ENCODE measurements at places on chromosomes 11 and 22.

DNA sequence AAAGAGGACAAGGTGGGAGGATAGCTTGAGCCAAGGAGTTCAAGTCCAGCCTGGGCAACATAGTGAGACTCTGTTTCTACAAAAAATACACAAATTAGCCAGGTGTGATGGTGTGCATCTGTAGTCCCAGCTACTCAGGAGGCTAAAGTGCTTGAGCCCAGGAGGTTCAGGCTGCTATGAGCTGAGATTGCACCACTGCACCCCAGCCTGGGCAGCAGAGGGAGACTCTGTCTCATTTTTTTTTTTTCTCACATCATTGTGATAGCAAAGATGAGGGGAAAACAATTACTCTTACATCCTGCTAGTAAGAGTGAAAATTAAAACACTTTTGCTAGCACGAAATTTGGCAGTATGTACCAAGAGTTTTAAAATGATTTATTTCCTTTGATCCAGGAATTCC is 463.7 kb downstream of the TMEM135 start:
- DNase-seq = no peak

DNA sequence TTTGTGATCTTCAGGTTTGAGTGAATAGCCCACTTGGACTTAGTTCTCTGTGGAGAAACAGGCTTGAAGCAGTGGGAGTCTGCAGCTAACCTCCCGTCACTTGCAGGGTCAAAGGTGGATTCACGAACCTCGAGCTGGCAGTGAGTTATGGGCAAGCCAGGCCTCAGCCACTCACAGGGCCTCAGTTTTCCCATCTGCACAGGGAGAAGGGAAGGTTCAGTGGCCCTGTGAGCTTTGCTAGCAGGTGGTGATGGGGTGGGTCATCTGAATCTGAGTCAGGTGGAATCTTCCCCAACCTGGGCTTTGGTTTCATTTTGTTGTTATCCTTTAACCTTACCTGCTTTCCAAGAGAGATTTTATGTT is 86.6 kb upstream of the GRIK4 start:
- DNase-seq = no peak

DNA sequence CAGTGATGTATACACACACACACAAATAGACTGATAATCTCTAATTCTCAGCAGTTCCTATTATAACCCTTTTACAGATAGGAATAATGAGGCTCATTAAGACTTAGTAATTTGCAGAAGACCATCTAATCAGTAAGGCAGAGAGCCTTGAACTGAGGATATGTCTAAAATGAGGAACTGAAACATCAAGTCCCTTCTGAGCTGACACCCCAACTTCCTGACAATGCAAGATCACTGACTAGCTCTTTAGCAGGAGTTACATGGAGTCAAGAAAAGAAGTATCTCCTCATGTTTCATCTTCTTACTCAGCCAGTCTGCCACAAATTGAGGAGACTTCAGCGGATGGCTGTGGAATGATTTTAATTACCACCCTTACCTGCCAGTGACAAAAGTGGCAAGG is 193.0 kb downstream of the MSANTD4 start:
- DNase-seq = no peak

DNA sequence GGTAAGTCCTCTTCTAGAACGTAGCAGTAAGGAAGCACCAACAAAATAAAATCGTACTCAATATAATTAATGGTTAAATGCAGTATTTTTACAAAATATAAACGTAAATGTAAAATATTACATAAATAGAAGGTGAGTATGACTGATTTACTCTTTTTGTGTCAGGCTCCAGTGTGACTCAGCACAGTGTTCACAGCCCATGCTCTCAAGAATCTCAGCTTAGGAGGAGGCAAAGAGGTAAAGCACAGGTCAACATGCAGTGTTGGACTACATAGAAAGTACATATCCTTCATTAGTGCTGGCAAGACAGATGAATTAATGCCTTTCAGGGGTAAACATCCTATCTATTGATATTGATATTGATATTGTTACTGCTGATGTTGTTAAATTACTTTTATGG is 2050.6 kb upstream of the RAG2 start:
- no peak for DNase-seq

DNA sequence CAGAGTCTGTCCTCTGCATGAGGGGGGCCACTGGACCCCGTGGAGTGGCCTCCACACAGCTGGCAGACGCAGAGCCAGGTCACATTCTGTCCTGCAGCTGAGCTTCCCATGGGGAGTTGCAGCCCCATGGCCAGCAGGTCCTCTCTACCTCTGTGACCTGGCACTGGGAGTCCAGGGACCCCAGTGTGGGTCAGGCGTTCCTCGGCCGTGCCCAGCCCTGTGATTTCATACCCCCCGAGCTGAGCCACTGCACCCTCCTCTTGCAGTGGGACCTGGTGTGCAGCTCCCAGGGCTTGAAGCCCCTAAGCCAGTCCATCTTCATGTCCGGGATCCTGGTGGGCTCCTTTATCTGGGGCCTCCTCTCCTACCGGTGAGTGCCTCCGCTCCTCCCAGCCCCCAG is 32.2 kb upstream of the SLC22A12 start:
- DNase-seq = no peak

- no peak for DNase-seq
Measured at GRCh38 chr11:21250196-21250595, 580.8 kb downstream of the NELL1 start.

GRCh38 chr11:27296497-27296896 is 66.5 kb downstream of the CCDC34 start:
- no peak for DNase-seq

DNA sequence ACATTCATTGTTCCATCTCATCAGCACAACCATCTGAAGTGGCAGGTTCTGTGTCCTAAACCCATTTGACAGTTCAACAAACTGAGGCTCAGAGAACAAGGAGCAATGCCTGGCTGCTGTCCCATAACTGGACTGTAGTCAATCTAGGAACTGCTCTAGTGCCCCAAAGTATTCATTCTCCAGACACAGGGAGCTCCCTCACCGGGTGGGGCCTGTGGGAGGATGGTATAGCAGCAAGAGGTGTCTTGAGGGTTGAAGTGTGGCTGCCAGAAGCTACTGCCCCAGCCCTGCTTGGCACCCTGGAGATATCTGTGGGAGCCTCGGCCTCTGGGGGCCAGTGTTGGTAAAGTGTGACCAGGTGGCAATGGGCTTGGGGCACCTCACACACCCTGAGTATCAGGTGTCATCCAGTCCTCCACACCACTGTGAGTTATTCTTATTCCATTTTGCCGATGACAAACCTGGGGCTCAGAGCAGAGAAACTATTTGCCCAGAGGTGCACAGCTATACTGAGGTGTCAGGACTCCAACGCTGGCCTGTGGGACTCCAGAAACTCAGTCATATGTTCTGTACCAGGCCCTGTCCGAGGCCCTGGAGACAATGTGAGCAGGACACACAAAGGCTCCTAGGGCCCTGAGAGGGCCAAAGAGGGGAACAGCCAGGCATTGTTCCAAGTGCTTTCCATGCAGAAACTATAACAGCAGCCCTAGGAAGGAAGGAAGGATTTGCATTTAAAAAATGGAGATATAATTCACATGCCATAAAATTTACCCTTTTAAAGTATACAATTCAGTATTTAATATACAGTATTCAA is 46.0 kb upstream of the KLHL35 start:
- DNase-seq = no peak

- DNase-seq = no peak
Measured at GRCh38 chr11:81039916-81040524, 1599.2 kb upstream of the TENM4 start.

GRCh38 chr22:29245626-29246385 is 22.0 kb downstream of the RHBDD3 start:
- DNase-seq = peak; percentile 39

DNA sequence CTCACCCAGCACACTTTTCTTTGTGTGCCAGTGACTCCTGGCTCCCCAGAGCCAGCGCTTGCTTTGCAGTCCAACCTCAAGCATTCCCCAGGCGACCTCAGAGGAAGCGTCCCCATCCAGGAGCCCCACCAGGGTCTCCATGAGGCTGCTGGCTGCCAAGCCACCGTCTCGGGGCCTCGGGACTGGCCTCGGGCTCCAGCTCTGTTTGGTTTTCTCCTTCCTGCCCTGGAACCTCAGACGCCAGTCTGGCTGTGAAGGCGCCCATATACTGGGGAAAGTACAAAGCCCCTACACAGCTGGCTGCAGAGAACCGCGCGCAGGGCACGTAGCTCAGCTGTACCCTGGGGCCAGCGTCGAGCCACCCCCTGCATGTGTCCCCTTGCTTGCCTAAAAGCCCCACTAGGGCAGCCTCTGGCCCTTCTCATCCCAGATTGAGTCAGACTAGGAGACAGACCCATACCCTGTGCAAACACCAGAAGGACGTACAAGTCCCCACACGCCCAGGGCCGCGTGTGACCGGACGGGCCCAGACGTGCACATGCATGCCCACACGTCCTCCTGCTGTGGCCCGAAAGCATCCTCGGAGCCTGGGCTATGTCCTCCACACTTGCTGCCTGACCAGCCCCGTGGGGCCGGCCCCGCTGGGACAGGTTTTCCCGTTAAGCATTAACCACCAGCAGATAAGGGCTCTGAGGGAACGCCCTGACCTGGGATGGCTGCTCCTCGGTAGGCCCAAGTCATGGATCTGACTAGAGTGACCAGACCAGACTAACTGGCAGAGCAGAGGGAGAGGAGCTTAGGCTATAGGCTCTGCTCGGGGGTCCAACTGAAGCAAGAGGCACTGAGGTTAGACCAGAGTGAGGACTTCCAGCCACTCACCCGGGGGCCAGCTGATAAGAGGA is 4.2 kb upstream of the SYT8 start:
- no peak for DNase-seq

- DNase-seq = no peak
Measured at GRCh38 chr11:78127403-78127802, 12.0 kb downstream of the ALG8 start.

DNA sequence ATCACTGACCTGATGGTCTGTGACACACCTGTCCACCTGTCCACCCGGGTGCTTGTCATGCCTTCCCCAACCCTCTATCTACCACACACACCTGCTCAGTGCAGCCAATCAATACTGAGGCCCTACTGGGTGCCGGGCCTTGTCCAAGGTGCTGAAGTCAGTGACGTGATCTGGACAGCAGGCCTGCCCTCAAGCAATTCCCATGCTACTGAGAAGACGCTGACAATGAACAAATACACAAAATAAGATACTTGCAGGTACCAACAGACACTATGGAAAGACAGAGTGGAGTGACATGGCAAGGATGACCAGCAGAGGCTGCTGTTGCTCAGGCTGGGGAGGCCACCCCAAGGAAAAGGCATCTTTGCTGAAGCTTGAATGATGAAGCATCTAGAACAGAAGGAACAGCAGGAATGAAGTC is 21.2 kb downstream of the PLAAT3 start:
- DNase-seq = no peak

GRCh38 chr11:8266246-8267241 is 2.9 kb upstream of the LMO1 start:
- no peak for DNase-seq

DNA sequence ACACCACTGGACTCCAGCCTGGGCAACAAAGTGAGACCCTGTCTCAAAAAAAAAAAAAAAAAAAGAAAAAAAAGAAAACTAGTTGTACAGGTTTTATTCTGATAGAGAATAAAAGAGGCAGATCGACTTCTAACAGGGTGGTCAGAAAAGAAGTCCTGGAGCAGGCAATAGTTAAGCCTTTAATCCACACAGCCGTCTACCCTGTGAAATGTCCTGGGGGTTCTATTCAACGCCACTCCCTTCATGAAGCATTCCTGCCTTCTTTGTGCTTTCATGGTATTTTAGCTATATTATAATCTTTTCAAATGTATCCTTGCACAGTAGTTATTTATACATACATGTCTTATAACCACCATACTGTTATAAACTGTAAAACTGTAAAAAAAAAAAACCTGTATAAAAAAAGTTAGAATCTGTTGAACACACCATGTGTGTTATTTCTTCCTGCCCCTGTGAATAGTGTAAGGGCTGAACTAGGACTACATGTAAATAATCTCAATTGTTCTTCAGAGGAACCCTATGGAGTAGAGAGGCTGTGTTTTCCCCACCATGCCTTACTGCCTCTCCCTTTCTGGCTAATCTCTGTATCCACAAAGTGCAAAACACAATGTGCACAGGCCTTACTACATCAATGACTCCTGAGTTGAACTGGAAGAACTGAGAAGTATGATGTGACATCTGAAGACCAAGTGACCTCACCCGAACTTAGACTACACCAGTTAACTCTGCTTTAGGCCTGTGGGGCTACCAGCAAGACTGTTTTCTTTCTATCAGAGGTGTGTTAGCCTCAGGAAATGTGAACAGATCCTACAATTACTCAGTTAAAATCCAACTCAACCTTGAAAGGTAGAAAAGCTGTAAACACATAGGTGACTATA is 25.3 kb downstream of the PRCP start:
- DNase-seq = no peak
